CD4-positive, alpha-beta T cell treated with Interferon alpha-2 for 1 hour (primary cell): ENCODE measurements at places on chromosomes 6 and 20.

GRCh38 chr6:3654898-3655297, 96.6 kb downstream of the PXDC1 start:
- DNase-seq = no peak

GRCh38 chr20:51334609-51335008, 207.9 kb downstream of the NFATC2 start:
- DNase-seq = no peak

GRCh38 chr20:53074811-53075314, 102.7 kb downstream of the TSHZ2 start:
- no peak for DNase-seq

GRCh38 chr6:125733516-125734300, 15.7 kb upstream of the HEY2 start:
- no peak for DNase-seq

DNA sequence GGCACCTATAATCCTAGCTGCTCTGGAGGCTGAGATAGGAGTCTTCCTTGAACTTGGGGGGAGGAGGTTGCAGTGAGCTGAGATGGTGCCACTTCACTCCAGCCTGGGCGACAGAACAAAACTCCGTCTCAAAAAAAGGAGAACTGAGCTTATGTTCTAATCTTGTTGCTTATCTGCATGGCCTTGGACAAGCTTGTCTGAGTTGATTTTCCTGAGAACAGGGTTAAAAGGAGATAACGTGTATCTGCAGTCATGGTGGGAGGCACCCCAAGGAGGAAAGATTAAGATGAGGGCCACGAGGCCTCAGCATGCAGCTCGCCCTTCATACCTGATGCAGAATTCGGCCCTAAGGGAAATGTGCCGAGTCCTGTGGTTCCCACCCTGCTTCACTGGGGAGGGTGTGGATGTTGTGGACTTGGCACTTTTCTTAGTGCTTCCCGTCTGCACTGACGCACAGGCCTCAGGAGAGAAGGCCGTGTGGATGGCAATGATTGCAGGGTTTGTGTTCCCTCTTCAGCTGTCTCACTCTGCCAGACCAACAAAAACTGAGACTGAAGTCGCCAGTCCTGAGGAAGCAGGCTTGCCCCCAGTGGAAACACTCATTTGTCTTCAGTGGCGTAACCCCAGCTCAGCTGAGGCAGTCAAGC, 56.3 kb downstream of the EZR start:
- no peak for DNase-seq

GRCh38 chr6:65786815-65787214, 79.8 kb upstream of the EYS start:
- no peak for DNase-seq

DNA sequence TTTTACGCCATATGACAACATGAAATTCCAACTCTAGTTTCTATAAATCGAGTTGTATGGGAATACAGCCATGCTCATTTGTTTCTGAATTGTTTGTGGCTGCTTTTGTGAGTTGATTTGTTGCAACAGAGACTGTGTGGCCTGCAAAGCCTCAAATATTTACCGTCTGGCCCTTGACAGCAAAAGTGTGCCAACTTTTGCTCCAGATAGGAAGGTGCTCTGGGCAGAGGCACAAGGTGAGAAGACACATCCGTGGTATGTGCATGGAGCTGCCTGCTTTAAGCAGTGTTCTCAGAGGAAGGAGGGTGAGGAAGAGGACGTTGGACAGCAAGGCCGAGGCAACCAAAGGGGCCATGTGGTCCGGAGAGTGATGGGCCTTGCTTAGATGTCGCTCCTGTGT, 57.4 kb downstream of the IYD start:
- DNase-seq = no peak

- DNase-seq = no peak
Observed at GRCh38 chr6:108383981-108384380, 89.1 kb downstream of the AFG1L start.

GRCh38 chr6:56593801-56594318, 48.8 kb downstream of the DST start:
- DNase-seq = no peak

DNA sequence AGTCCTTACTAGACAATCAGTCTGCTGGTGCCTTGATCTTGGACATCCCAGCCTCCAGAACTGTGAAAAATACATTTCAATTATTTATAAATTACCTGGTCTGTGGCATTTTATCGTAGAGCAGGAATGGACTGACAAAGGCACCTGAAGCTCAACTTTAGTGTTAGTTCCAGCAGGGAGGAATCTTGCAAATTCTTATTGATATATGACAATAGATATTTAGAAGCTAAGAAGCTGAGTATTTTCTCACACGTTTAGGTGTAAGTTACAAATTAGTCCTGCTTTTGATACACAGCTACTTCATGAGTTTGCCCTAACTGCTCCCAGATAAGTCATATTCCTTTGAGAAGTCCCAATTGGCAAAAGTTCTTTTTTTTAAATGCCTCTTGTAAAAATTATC, 138.0 kb upstream of the ZNF217 start:
- no peak for DNase-seq

- peak; percentile 93 for DNase-seq
Observed at GRCh38 chr6:106520711-106521401, 108.4 kb downstream of the RTN4IP1 start.
